ENCODE measurements at places on chromosomes 7 and 10.

GRCh38 chr10:96860631-96861277 is 28.7 kb downstream of the LCOR start:
- DNase-seq, result no peak

GRCh38 chr10:94308866-94309265 is 53.9 kb downstream of the NOC3L start:
- no peak for DNase-seq

GRCh38 chr10:131453721-131454634 is 142.5 kb upstream of the TCERG1L start:
- peak; percentile 86 for DNase-seq

DNA sequence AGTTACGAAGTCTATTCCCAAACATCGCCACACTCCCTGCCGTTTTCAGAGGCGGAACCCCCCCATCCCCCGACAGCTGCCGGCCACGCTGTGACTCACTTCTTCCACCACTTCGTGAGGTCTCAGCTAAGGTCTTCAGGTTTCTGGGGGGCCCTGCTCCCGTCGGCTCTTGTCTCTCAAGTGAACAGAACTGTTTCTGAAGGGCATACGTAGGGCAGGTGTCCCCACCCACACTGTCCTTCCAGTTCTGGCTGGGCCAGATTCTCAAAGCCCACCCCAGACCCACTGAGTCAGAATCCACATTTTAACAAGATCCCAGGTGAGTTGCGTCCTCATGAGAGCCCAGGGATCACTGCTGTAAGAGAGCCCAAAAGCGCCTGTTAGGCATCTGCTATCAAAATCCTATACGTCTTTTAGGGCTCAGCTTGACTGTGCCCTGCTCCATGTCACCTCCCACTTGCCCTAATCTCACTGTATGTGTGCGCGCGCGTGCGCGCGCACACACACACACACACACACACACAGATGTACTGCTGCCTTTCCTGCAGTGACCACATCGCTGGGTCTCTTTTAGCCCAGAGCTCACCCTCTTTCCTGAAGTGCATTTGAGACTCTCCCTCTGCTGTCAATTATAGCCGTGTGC is 78.8 kb downstream of the PROSER2 start:
- DNase-seq, result peak; percentile 8

- no peak for DNase-seq
Measured at GRCh38 chr10:94623572-94623971, 60.0 kb upstream of the CYP2C18 start.

Data from activated CD8-positive, alpha-beta T cell treated with anti-CD3 and anti-CD28 coated beads for 36 hours (primary cell).